ENCODE measurements at places on chromosomes 4 and X. TPM values are rescaled to one million over a fixed set of nuclear protein-coding genes. Genes with fewer than 3 reads are reported as not detected.
A peak's percentile ranks its signal among the peaks of the same experiment; 100 is the strongest.

DNA sequence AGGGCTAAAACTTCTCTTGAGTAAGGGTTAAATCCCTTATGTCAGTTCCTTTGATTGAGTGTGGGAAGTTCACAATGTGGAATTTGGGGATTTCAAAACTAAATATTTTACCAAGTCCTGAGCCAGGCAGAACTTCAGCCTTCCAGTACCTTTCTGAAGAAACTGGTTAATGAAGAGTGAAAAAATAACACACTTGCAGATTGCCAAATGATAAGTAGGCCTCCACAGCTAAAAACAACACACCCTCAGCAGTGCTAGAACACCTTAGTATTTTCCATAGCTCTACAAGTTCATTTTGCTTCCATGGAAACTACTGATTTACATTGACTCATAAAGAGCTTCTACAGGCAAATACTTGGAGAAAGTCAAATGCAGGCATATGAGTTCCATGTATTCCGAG, 326.8 kb downstream of the ZNF674 start:
- DNase-seq, result no peak

DNA sequence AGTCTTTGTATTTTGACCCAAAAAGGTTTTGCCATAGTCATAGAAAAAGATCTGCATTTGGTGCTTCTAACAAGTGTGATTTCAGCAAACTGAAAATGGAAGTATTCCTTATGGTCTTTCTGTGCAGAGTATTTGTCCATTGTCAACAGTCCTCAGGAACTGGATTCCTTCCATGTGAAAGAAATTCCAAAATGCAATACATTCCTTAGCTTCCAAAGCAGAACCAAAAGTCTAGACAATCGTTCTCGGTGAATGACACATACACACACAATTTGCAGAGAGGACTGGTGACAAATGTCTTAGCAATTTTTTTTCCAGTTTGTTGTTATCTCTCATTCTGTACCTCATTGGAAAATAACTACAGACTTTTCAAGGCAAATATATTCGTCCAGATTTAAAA, 562.2 kb upstream of the SLIT2 start:
- no peak for DNase-seq

GRCh38 chrX:56987741-56988140, 7.6 kb downstream of the SPIN3 start:
- DNase-seq, result no peak

DNA sequence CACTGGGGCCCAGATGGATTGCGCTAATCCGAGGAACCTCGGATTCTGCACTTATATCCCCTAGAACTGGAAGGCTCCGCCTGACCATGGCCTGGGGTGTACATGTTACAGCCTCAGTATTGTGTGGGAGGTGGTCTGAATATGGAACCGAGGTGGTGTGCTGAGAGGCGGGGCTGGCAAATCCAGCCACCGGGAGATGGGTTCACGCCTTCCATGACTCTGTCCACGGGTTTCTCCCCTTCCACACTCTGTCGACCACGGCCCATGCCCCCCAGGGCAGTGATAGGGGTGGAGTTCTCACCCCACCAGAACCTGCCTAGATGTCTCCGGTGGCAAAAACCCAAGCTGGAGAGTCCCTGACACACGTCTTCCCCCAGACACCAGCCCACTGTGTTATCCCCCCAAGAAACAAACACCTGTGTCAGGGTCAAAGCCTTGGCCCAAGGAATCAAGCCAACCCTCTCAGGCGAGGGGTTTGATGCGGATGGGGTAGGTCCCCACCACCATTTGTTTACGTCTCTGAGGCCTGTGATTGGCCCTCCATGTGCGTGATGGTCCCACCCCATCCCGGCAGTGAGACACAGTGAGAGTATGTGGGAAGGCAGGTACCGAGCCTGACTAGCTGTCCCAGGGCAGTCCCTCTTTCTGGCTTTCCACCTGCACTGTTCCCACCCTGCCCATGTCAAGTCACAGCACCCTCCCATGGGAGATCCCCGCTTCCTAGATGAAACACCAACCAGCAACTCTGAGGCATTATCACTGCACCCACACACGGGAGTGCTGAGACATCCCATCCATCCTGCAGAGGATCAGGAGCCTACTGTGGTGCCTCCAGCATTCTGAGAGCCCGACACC, 6.6 kb upstream of the LOC101059915 start:
- DNase-seq, result peak; percentile 3

- DNase-seq, result no peak
These were observed 48.2 kb upstream of the CDKN2AIP start for GRCh38 chr4:183396227-183396637.

DNA sequence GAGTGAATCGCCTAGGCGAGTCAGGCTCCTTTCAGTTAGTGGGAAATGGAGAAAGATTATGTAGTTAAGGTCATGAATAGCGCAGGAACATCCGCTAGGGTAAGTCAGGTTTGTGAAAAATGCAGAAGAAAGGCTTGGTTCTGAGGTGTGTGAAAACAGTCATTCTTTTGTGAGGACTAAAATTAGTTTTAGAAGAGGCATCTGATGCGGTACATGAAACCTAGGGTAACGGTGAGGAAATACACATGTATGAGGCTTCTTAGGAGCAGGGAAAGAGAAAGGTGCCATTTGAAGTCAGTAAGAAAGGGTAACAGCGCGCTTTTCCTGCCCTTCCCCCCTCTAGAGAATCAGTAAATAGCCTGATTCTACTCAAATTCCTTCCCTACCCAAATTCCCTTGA, 570 bp upstream of the RNF128 start:
- DNase-seq, result no peak

DNA sequence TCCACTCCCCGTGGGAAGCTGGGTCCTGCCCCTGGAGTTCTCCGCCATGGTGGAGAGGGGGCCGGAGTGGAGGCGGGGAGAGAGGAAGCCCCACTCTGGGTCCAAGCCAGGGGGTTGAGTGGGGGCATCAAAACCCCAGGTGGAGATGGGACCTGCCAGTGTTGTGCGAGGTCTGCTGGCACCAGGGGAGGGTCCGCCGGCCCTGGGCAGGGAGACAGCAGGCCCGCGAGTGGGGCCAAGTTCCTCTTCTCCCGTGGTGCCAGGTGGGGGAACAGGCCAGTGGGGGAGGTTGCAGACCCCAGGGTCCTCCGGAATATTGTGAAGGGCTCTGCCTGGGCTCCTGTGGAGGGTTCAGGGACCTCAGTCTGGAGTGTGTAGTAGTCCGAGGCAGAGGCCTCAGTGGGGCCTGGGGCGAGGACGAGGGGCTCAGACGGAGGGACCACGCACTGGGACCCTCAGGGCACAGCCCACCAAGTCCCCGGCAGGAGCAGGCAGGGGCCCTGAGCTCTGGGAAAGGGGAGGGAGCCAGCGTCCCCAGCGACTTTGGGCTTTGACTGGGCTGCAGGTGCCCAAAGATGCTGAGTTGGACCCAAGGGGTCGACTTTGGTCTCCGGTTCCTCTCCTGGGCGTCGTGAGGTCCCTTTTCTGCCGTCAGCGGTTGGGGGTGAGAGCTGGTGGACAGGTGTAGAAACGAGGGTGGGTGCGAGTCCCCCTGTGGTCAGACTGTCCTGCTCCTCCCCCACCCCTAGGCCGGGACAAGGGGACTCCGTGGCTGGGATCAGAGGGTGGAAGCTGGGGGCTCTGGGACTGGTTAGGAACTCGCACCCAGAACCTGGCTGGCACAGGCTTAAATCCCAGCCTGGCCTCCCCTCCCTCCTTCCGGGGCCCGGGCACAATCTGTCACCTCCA, 43.8 kb upstream of the NKX1-1 start:
- no peak for DNase-seq

- no peak for DNase-seq
These were observed 178.3 kb upstream of the ZIC3 start for GRCh38 chrX:137387646-137388045.

- DNase-seq, result peak; percentile 67
These were observed 200.2 kb downstream of the GUCY2F start for GRCh38 chrX:109281483-109282275.

- no peak for DNase-seq
These were observed 681.8 kb downstream of the PCDH18 start for GRCh38 chr4:136850446-136850845.

GRCh38 chr4:145795521-145795920, 115.6 kb downstream of the C4orf51 start:
- no peak for DNase-seq

DNA sequence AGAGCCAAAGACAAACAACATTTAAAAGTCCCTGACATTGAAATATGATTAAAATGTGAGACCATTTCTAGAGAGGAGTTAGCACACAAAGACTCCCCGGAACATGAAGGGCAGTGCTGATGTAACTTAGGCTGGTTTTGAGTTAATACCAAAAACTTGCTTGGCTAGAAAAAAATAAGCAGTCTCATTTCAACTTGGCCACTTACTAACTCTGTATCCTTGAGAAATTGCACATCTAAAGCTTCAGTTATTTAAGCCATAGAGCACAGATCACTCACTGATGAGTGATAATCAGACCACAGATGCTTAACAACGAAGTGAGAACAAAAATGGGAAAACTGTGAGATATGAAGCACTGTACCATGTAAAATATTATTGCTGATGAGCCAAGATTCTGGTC, 65.9 kb upstream of the MAOA start:
- no peak for DNase-seq

GRCh38 chr4:40058854-40059253, 2.2 kb downstream of the N4BP2 start:
- no peak for DNase-seq

DNA sequence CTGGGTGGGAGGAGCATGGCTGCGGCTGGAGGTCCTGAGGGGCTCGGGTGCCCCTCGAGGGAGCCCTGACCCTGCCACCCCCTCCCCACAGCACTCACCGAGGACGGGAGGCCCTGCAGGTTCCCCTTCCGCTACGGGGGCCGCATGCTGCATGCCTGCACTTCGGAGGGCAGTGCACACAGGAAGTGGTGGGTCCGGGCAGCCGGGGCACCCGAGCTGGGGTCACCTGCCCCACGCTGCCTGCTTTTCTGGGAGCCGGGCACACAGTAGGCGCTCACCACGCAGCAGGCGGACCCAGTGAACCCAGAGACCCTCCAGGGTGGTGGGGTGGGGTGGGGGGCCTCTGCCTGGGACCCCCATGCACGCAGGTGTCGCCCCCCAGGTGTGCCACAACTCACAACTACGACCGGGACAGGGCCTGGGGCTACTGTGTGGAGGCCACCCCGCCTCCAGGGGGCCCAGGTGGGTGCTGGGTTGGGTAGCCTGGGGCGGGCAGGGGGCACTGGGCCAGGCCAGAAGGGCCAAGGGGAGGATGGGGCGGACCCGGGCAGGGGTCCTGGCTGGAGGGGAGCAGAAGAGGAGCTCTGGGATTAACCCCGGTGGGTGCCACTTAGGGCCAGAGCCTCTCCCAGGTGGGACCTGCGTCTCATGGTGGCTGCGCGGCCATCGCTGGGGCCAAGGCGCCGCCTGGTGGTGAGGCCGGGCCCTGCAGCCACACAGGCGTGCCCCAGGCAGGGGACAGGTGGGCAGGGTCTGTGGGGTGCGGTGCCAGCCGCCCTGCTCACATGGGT, 1.4 kb downstream of the HGFAC start:
- no peak for DNase-seq

GRCh38 chrX:11429538-11430085, 136.4 kb downstream of the AMELX start:
- DNase-seq, result no peak

DNA sequence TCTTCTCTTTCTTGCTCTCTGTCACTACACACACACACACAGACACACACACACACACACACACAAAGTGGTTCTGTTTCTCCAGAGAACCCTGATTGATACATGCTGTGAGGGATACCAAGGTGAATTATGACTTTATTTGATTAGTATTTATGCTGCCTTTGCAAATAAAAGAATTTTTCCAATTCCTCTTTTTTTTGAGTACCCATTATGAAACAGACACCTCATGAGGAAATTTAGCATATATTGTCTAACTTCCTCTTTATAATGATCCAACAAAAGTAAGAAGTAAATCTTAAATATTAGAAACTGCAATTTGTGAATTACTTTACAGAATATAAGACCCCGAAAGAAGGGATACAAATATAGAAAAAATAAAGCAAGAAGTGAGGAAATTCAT, 14.3 kb upstream of the RAB28 start:
- no peak for DNase-seq

DNA sequence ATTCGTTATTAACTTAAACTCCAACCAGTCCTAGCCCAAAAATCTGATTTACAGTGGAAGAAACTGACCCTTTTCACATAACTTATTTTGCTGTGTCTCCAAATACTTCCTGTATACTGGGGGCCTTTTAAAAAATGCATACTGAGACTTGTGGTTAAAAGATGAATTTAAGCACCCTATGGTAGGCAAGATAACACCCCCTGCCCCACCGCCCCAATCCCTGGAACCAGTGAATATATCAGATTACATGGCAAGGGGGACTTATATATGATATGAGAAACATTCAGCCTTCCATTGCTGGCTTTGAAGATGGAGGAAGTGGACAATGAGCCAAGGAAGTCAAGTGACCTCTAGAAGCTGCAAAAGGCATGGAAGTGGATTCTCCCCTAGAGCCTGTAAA, 3.1 kb upstream of the CLCN3 start:
- DNase-seq, result no peak

DNA sequence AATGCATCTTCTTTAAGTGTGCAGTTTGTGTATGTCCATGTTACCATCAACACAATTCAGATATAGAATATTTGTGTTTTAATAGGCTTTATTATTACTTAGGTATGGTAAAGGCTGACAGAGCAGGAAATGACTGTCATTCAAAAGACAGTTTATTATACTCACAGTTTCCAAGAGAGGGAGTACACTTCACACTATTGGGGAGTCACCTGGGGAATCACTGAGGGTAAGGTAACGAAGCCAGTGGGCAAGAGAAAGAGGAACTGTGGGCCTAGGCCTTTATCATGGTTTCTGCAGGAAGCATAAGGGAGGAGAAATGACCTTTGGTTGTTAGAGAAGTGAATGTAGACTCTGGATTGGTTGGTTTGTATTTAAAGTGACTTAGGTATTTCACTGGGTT, 235.1 kb upstream of the HCCS start:
- no peak for DNase-seq

DNA sequence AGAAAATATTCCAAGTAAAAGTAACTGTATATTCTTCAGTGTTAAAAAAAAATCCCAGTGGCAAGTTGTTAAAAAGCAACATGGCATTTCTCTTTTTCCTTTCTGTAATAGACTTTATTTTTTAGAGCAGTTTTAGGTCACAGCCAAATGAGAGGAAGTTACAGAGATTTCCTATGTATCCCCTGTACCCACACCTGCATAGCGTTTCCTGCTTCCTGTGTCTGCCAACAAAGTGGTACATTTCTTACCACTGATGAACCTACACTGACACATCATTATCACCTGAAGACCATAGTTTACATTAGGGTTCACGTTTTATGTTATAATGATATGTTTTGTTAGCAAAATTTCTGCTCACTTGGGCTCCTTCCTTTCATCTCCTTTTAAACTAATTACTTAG, 124.7 kb downstream of the GPAT3 start:
- DNase-seq, result no peak

KCND1 gene
- 6.5 TPM for total RNA-seq

FAM9B gene
- not detected for total RNA-seq

ARSJ gene
- 21.6 TPM for total RNA-seq

GLUD2 gene
- 7.6 TPM for total RNA-seq

PCDH7 gene
- 42.8 TPM for total RNA-seq

VAMP7 gene
- 23.7 TPM for total RNA-seq

ZNF81 gene
- 10.4 TPM for total RNA-seq

NUDT11 gene
- 1.5 TPM for total RNA-seq

CPE gene
- total RNA-seq, result 39.6 TPM

RASGEF1B gene
- total RNA-seq, result 24.7 TPM
